Adipocyte (in vitro differentiated cells): ENCODE measurements at places on chromosomes 5 and 9.

GRCh38 chr5:73487815-73488214, 10.4 kb upstream of the BTF3 start:
- DNase-seq, result no peak

GRCh38 chr5:174777111-174777510, 52.7 kb downstream of the MSX2 start:
- no peak for DNase-seq

DNA sequence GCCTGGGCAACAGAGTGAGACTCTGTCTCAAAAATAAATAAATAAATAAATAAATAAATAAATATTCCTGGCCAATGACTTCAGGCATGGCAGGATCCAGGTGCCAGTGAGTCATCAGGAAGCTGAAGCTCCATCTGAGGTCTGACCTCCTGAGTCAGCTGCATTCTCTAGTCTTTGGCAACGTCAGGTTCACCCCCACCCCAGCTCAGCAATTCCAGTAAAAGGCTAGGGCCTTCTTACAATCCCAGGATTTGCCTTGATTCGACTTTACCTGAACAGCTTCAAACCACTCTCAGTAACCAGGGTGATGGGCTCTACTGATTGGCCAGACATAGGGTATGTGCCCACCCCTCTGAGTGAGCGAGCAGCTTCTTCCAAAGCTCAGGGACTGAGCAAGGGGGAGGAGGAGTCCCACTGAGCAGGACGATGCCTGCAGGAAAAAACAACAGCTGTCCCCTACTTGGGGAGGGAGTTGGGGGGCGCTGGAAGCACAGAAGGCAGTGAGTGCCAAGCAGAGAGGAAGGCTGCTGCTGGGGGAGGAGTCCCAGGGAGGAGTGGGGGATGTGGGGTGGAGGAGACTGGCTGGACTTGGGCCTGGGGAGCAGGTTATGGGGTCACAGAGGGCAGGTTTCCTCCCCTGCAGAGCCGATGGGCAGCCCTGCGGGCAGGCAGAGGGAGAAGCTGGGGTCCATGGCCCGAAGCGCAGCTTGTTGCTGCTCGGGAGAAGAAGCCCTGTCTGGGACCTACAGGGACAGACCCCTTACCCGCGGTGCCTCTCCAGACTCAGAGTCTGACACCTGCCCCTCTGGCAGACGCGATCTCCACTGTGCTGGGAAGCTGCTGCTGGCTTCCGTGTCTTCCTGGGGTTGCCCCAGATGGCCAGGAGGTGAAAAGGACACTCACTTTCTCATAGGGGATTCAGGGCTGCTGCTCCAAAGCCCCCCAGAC, 25.9 kb upstream of the UNC5A start:
- DNase-seq, result no peak

DNA sequence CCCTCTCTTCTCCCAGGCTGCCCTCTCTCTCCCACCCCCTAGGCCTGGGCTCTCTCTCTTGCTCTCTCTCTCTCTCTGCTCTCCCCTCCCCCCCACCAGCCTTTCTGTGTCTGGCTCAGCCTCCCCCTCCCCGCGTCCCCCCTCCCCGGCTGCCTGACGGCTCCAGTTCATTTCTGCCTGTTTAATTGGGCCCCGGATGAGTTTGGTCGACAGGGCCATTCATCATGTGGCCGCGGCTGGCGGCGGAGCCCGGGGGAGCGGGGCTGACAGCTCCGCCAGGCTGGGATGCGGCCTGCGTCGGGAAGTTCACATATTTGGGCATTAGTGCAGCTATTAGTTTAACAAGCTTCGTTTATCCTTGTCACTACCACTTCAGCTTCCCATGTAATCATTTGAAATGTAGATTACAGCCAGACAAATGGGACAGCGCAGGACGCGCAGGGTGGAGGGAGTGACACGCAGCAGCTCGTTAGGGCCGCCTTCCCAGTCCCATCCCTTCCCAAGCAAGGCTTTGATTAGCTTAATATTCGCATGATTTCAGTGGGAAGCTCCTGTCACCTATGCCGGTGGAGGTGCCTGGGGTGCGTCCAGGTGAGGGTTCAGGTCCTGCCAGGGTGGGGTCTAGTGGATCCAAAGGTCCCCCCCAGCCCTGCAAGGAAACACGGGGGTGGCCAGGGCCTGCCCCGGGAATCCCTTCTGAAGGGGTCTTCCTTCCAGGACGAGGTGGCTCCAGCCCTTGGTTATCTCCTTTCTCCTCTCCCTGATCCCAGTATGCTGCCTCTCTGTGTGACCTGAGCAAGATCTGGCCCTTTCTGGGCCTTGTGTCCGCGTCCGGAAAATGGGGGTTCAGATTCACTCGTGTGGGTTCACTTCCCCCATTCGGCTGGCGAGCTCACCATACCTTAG, 214.8 kb downstream of the PAX5 start:
- no peak for DNase-seq

DNA sequence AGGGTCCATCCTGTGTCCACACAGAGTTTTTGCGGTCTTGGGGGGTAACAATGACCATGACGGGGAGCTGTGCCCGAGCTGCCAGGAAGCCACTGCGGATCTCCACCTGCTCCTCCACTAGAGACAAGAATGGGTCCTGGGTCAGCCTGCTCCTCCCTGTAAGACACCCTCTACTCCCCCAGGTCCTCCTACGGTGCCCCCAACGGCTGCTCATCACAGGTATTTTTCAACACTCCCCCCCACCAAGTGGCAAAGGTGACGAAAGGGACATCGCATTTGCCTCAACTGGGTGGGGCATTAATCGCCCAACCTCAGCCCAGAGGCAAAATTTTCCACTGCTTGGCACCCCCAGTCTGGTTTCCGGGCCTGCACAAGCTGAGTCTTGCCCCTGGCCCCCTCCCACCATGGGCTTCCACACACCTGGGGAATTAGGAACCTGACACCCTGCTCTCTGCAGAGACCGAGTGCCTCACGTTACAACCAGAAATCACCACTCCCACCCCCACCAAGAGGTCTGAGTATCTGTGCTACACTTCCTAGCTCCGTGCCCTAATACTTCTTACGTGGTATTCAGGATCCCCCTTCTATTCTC, 9.6 kb downstream of the NOL6 start:
- no peak for DNase-seq

DNA sequence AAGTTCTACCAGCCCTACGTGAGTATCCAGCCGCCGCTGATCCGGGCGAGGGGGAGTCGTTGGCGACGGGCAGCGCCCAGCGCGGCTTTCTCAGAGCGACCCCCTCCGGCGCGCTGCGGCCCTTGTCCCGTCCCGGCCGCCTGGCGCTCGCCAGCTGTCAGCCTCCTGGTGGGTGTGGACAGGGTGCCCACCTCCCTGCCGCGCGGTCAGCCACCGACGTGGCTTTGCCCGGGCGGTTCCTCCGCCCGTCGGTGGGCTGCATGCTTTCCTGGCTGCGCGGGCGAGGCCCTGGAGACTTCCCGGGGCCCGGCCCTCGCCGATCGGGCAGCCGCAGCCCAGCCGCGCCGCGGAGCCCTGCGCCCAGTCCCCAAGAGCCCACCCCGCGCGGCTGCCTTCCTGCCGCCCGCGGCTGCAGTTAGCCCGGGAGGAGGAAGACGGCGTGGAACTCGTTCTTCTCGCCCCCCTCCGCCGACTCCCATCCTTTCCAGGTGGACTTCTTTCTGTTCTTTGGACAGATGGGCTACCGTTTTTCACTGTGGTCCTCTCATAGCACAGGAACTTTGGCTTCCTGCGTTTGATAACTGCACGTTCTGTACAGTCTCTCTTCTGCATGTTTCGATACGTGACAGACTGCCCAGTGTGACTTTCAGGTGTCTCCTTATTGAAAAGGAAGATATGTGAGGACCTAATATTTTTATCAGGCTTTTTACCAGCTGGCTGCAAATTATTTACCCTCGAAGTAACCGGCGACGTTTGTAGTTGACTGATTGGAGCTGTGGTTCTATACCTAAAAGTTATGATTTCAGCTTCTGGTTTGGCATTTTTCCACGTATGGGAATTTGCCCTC, 577 bp downstream of the AP3S1 start:
- peak; percentile 86 for DNase-seq

GRCh38 chr5:5588887-5589826, 166.7 kb downstream of the ICE1 start:
- no peak for DNase-seq

- DNase-seq, result no peak
Measured at GRCh38 chr9:1876891-1877496, 138.2 kb upstream of the SMARCA2 start.

DNA sequence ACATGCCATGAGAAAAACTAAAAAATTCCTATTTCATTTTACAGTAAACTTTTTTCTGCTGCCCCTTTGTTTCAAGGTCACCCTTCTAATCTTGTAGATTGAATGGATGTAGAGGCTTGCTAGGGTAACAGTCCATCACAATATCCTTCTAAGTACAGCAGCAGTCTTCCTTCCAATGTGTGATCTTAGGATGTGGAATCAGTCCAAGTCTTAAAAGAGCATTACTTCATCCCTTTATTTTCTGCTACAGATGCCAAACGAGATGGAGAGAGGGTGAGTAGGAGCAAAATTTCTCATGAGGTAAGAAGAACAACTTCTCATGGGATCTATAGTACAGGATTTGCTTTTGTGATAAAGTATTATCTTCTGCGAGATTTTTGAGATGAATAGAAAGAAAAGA, 704 bp upstream of the IL33 start:
- DNase-seq, result peak; percentile 25

GRCh38 chr5:65483546-65484346, 2.0 kb upstream of the ADAMTS6 start:
- peak; percentile 88 for DNase-seq

DNA sequence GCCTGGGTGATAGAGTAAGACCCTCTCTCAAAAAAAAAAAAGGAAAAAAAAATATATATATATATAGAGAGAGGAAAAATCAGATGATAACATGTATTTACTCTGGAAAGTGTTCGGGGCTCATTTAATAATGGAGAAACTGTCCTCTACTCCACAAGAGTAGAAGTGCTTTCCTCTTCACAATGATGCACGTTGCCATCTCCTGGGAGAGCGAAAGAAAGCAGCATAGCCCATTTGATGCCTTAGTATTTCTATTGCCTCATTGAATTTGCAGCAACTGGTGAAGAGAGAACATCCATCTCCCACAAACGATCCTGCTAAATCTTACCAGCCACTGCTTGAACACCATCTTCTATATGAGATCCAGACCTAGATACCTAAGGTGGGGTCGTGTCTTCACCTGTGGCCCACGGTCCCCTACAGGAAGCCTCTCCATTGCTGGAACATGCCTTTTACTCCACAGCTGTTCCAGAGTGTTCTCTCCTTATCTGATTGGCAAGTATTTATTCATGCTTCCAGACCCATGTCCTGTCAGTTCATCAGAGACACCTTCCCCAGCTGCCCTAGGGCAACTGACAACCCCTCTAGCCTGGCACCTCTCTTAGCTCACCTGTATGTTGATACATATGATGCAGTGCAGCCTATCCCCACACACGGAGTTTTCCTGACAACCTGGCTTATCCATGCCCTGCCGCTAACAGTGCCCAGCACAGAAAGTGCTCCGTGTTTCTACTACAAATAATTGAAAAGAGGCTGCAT, 115.3 kb downstream of the MARCHF11 start:
- no peak for DNase-seq

DNA sequence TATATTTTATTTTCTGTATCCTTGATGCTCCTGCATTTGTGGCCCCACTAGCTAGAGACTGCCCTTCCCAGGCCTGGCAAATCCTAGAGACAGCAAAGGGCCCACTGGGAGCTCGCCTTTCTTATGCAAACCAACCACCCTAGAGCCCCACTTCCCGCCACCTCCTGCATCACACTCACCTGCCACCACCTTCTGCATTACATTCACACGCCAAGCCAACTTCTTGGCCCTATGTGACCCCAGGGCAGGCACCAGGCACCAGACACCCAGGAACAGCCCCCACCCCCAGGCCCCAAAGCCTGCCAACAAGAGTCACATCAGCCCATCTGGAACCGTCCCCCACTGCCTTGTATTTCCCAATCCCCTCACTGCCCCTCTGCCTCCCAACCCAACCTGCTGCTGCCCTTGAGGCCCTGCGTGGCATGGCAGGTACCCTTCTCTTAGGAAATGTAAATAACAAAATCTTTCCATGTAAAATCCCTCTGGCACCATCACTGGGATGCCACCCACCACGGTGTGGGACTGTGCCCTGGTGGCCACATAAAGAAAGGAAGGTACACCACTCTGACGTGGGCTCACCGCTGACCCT, 22.0 kb downstream of the ROR2 start:
- DNase-seq, result no peak

GRCh38 chr5:126446498-126447224, 23.5 kb downstream of the GRAMD2B start:
- peak; percentile 84 for DNase-seq

DNA sequence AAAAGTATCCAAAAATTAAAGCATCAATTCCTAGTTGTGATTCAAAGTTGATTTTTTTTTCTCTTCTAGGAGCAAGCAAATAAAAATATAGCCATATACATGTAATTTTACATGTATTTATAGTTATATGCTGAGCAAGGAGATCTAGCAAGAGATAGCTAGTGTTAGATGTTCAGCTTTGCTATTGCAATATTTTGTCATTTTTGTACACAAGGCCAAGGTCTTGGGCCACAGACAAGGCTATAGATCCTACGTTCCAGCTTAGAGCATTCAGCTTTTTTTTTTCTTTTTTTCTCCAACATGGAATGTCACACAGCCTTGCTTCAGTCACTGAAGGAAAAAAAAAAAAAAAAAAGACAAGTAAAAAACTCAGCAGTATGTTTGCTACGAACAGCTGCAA, 36.8 kb downstream of the HMGCR start:
- no peak for DNase-seq
